Activated T-helper 1 cell treated with anti-CD3 and anti-CD28 coated beads, Interleukin-2, amount 50 U/mL, for 16 hours (primary cell): ENCODE measurements at places on chromosomes 3 and 15.

- no peak for DNase-seq
Observed at GRCh38 chr3:100090669-100091005, 23.7 kb downstream of the FILIP1L start.

DNA sequence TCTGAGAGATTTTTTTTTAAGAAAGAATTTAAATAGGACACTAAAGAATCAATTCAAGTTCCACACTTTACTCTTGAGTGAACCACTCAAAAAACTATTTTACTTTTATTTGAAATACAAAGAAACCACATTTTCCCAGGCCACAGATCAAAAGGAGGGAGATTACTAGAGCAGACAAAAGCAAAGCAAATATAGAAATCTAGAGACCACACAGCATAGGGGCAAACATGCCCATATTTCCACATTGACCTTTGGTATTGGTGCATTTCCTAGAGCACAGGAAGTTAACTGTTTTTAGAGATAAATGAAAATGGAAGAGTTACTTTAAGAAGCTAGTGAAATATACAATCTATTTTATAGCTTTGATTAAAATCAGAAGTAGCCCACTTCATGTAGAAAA, 27.5 kb upstream of the ZCWPW2 start:
- DNase-seq: no peak

DNA sequence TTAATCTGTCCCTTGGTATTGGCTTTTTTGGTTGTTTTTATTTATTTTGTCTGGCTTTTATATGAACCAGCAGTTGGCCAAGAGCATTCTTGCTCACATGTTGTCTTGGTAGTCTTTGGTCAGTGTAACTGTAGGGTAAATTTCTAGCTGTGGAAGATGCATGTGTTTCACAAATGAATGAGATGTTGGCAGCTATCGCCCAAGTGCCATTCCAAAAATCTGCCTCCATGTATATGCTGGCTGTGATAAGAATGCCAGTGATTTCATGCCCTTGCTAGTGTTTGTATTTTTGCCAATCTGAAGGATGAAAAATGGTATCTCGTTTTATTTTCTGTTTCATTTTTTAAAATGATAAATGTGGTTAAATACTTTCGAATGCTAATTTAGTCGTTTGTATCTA, 50.1 kb downstream of the TLNRD1 start:
- no peak for DNase-seq

- DNase-seq: no peak
Observed at GRCh38 chr3:58574682-58575081, 2.5 kb downstream of the FAM107A start.

GRCh38 chr3:46399557-46399956, 7.3 kb downstream of the CCR5AS start:
- no peak for DNase-seq

DNA sequence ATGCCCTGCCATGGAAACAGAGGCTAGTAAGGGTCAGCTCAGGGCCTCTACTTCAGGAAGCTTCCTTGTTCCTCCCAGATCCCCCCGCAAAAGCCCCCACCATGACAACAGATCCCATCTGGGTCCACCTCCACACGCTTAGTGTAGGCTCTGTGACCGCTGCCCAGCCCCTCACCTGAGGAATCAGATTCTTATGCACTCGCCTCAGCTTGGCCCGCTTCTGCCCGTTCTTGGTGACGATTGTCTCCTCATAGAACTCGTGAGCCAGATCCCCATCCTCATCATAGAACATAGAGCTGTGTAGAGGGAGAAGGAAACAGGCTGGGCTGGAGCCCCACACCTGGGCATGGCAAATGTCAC, 1.9 kb downstream of the TUSC2 start:
- DNase-seq: no peak

GRCh38 chr15:76335307-76336253, 993 bp upstream of the ISL2 start:
- no peak for DNase-seq
